ENCODE measurements at places on chromosomes 2 and 18.

DNA sequence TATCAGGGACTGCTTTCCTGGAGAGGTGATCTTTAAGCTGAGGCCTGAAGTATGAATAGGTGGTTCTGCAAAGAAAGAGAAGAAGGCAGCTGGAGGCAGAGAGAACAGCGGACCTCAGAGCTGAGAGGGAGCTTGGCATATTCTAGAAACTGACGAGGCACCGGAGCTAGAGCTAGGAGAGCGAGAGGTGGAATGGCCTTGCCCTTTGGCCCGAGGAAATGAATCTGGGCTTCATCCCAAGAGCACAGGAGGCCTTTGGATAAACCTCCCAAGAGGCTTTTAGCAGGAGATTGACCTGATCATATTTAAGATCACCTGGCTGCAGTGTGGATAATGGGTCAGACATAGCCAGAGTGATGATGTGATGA, 7.9 kb downstream of the DYSF start:
- DNase-seq = no peak

GRCh38 chr2:218782528-218782844, 539 bp downstream of the CYP27A1 start:
- no peak for DNase-seq

DNA sequence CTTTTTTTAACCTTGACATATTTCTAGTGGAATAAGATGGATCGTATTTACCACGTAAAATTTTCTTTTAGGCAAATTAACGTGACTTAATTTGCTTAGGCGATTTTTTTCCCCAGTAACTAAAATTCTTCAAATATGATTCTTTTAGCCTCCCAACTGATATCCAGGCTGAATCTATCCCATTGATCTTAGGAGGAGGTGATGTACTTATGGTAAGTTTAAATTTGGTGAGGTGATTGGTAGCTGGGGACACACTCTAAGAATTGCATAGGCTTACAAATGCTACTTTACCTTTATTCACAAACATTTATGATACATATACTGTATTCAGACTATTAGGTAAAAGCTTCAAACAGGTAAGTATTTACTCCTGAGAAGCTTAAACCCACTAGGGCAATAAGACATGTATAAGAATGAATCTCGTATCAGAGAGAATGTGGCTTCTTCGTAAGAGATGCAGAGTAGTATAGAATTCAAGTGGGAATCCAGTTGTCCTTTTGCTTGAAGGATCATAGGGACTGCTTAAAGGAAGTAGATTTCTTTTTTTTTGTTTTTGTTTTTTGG, 3.8 kb downstream of the DDX1 start:
- no peak for DNase-seq

- DNase-seq = peak; percentile 57
These were observed 113.8 kb downstream of the AGAP1 start for GRCh38 chr2:235607546-235608199.

DNA sequence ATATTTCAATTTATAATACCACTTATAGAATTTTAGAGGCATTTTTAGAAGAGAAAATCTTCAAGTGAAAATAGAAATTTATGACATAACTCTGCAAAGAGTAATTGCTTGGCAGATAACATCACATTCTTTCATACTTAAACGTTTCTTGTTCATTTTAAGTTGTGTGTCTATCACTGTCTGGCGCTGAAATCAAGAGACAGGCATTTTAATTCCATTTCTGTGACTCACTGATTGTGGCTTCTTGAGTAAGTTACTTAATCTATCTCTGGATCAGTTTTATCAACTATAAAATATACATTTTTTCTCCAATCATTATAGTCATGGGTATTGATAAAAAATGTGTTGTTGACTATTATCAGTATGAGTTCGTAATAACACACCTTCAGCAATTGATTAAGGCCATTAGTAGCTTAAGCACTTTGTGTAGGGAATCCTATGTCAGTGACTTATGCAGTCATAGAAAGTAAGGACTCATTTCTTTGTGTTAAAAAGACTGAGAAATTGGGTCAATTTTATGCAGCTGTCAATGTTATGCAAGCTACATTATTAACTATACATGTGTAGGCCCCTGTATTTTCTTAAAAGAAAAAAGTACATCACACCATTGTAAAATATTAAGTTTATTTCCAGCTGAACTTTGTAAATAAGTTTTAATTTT, 497.3 kb downstream of the CCDC85A start:
- peak; percentile 67 for DNase-seq

DNA sequence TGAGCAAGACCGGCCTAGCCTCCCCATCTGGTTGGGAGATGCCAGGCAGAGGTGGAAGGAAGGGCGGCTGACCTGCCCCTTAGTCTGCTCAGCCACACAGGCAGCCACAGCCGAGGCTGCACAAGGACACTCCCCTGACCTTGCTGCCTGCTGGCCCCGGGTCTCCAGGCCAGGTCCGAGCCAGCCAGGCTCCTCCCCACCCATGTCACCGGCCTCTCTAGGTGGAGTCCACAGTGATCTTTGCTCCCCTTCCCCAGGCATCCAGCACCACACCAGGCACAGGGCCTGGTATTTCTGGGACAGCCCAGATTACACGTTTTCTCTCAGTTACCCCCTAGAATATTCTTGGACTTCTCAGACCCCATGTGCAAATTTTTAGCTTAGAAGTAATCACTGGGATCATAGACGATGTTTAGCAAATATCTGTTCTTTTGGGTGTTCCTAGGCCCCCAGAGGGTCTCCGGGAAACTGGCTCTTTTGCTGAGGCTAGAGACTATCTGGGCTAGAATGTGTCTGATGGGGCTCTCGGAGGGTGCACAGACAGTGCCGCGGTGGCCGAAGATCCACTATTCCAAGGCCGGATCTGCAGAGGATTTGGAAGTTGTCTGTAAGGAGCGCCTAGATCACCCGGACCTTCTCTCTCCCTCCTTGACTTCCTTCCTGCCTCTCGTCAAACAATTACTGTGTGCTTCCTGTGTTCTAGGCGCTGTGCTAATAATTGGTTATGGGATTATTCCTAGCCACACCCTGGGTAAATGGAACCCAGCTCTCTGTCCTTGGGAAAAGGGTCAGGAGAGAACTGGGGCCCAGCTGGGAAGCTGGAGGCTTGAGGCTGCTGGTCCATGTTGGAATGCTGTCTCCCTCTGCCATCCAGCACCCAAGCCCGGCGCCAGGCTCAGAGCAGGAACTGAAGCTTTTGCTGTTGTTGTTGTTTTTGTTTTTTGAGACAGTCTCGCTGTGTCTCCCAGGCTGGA, 46.9 kb downstream of the ODC1 start:
- DNase-seq = no peak

DNA sequence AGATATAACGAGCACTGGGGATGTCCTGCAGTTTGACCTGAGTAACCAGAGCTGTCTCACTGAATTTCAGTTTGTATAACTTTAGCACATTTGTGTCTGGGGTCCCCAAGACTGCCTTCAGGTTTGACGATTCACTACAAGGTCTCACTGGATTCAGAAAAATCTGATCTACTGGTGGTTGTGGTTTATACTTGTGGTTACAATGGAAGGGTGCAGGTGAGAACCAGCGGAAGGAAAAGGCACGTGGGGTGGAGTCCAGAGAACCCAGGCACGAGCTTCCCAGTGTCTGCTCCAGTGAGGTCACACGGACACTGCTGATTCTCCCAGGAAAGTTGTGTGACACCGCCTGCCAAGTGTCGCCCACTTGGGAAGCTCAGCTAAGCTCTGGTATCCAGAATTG, 126.0 kb downstream of the ZNF236 start:
- DNase-seq = no peak

DNA sequence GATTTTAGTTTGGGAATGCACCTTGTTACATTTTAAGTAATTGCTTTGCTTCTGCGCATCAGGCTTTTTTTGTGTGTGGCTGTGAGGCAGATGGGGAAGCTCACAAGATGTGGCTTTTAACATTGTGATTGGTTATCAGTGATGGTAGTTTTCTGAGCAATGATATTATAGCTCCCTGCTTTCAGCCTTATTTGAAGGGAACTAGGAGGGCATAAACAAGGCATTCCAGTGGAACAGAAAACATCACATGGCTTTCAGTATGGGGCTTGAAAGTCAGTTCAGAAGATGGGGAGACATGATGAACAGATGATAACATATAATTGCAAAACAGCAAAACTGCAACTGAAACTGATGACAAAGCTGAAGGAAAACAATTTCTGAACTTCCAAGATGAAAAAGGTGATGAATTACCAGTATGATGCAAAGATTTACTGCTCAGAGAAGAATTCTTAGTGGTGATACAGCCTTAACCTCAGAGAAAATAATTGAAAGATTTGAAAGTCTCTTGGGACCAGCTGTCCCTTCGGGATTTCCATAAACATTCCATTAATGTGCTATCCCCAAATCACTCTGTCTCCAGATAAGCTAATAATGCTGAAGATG, 439.7 kb downstream of the RND3 start:
- DNase-seq = no peak

DNA sequence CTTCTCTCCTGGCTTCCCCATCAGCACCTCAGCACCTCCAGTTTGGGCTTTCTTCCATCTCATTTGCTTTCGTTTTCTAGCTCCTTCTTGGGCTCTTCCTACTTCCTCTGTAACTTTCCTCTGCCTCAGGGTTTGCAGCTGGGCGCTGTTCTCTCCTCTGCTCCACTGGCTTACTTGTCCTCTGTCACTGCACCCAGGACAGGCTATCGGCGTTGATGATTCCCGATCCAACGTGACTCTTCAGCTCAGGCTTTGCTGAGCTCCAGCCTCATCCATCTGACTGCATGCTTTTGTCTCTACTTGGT, 362.4 kb downstream of the CYRIA start:
- DNase-seq = no peak

GRCh38 chr2:212592695-212593094, 54.1 kb upstream of the ERBB4 start:
- peak; percentile 4 for DNase-seq

- no peak for DNase-seq
These were observed 4.9 kb downstream of the GPR55 start for GRCh38 chr2:230920167-230920566.

GRCh38 chr2:176699644-176700043, 430.4 kb downstream of the MTX2 start:
- DNase-seq = no peak

- DNase-seq = no peak
These were observed 55.0 kb downstream of the ODC1 start for GRCh38 chr2:10392951-10393639.

All from cardiac fibroblast (primary cell).